ENCODE measurements at places on chromosomes 6 and 20.

GRCh38 chr6:160041608-160042007, 72.7 kb downstream of the IGF2R start:
- no peak for DNase-seq

DNA sequence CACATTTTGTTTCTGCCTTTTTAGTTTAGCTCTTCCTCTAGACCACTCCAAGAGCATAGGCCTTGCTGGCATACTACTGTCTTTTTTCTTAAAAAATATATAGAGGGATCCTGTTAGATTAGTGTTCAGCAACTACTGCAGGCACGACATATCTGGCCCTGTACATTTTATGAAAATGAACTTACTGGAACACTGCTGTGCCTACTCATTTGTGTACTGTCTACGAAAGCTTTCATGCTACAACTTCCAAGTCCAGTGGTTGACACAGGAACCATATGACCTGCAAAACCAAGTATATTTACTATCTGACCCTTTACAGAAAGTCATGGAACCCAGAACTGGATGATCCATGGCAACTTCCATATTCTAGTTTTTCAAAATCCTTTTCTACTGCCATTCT, 66.6 kb upstream of the SPTLC3 start:
- no peak for DNase-seq

GRCh38 chr20:33796263-33796906, 14.8 kb upstream of the CHMP4B start:
- DNase-seq: peak; percentile 76

GRCh38 chr6:51913265-51913664, 174.1 kb downstream of the PKHD1 start:
- DNase-seq: no peak

DNA sequence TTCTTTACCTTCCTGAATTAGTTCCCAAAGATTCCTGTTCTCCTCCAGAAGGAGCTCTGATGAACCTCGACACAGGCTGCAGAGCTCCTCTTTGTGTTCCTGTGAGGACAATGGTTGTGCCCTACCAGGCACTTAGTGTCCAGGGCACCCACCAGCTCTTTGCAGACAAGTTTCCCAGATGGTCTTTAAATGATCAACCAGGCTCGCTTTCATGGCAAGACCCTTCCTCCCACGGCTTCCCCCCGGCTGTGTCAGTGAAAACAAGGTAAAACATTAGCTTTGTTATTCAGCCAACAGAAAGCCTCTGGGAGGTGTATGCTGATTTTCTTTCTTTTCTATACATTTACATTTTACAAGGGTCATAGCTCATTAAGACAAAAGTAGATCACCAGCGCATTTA, 32.3 kb upstream of the CNKSR3 start:
- DNase-seq: no peak

GRCh38 chr6:36556281-36556680, 9.0 kb upstream of the STK38 start:
- no peak for DNase-seq

DNA sequence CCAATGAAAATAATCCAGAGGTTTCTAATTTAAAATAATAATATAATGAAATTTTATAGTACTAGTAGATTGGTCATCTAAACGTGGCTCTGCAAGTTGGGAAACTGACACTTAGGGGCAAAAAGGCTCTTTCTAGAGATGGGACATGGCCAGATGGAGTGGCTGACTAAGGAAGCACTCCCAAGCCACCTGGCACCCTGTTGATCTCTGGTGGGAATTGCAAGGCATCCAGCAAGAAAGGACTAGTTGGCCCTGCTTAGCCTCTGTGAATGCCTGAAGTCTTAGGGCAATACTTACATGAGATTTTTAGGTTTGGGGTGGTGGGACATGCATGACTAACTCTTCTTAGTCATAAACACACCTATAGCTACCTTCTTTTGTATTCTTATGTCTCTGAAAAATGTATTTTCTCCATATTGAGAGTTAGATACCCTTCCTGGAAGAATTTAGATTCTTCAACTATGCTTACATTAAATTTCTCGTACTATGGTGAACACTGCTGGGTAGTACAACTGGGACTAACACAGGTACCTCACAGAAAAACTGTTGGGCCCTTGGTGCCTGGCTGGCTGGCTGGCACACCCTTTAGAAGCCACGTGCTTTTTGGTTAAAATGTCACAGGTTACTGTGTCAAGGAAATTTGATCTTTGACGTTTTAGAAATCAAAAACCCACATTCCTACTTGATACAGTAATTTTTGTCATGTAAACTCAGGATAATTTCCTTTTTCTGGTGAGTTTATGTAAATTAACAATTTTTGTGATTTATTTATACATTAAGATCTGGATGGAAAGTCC, 25.0 kb upstream of the SH3BGRL2 start:
- no peak for DNase-seq

DNA sequence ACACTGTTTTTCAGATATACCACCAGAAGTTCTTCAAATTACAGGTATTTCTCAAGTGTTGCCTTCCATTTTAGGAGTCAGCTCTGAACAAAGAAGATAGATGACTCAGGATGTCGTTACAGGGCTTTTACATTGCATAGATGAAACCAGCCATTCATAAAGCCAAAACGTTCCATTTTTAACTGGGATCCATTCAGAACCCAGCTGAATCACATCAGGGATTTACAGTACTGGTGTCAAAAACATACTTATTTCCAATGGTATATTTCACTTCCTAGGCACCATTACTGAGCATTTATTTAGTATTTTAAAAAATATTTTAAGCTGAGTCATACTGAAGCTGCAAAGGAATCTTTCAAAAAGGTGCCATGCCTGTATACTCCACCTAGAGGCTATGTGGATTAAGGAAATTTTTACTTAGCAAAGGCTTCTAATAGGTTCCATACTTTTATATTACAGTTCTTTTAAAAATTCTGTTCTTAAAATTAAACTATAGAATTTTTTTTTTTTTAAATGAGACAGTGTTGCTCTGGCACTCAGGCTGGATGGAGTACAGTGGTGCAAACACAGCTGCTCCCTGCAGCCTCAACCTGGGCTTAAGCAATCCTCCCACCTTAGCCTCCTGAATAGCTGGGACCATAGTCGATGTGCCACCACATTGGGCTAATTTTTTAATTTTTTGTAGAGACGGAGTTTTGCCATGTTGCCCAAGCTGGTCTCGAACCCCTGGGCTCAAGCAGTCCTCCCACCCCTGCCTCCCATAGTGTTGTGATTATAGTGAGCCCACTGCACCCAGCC, 2.6 kb downstream of the ASF1A start:
- no peak for DNase-seq

DNA sequence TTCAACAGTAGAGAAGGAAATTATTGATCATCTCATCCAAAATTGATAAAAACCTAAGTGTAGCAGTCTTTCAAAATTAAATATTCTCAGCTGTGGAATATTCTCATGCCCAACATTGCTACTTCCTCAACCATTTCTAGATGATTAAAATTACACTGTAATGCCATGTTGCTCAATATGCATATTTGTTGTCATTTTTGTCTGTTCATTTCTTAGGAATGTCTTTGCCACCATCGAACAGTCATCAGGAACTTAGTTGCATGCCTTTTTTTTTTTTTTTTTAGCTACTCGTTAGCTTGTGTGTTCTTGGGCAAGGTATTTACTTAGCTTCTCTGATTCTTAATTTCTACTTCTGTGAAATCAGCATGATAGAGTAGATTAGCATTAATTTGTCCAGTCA, 188.6 kb downstream of the DTNBP1 start:
- DNase-seq: no peak

- no peak for DNase-seq
Measured at GRCh38 chr20:36815454-36816091, 42.0 kb upstream of the DSN1 start.

- peak; percentile 44 for DNase-seq
Measured at GRCh38 chr6:79947191-79948186, at the start of gene ELOVL4. ELOVL4 (minus strand) TSS chr6:79947553; CDS start chr6:79947279, 274 bp downstream.

GRCh38 chr6:665403-666267, 8.7 kb upstream of the HUS1B start:
- DNase-seq: no peak

- no peak for DNase-seq
Measured at GRCh38 chr20:64153861-64154589, 10.2 kb upstream of the MYT1 start.

DNA sequence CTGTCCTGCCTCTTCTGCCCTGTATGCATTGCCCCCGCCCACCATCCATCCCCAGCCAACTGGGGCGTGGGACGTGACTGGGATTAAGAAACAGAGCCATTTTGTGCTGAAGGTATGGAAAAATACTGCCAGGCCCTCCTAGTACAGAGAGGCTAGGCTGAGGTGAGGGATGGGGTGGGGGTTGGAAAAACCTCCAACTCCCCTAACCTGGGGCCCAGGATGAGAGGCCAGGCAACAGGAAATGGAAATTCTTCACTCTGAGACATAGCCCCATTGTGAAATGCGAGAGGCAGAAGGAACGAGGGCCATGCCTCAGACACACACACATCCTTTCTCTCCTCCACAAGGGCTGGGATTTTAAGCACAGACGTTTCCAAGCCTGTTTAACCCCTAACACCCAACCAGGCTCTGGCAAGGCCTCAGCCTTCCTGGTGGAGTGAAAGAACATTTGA, 19.9 kb downstream of the KCNK5 start:
- no peak for DNase-seq

- no peak for DNase-seq
Measured at GRCh38 chr6:33082702-33083101, 6.9 kb downstream of the HLA-DPB1 start.

- DNase-seq: no peak
Measured at GRCh38 chr20:56981301-56981700, 285.1 kb downstream of the BMP7 start.

- no peak for DNase-seq
Measured at GRCh38 chr6:79780881-79781280, 149.8 kb downstream of the SH3BGRL2 start.

- DNase-seq: no peak
Measured at GRCh38 chr20:46056970-46057855, 28.2 kb downstream of the SLC12A5 start.

DNA sequence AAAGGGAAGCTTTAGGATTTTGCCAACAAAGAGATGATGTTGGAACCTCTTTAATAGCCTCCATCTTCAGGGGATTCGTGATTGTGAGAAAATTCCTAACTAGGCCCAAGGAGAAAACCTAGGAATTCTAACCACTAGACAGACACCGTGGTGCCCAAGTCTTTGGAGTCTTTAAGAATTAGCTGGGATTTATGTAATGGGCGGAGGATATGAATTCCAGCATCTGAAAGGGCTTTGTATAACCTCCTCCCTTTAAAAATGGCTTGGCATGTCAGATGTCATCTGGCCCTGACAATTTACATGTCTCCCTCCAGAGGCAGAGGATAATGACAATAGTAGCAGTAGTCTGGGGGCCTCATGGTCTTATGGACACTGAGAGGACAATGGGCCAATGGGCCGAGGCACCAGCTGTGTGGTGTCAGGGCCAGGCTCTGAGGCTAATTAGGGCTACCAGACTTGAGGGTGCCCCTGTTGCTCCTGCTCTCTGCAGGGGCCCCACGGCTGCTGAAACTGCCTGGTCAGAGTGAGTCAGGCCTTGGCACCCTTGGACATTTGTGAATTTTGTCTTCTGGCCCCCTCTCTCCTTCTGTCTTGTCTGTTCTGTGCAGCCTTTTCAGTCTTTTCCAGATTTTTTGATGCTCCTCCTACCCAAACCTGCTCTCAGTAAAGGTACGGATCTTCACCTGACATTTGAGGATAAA, 113.9 kb downstream of the EDN1 start:
- no peak for DNase-seq

DNA sequence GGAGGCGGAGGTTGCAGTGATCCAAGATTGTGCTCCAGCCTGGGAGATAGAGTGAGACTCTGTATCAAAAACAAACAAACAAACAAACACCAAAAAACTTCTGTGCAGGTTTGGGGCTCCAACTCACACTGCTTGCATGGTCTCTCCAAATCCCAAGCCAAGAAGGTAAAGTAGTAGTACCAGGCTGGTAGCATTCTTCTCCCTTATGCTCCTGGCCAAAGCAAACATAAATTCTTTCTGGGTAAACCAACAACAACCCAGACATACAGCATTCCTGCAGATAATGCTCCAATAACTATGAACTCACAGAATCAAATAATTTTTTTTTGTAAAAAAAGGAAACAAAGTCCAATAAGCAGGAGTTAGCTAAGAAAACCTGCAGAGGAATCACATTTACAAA, 57.8 kb upstream of the KLHL31 start:
- DNase-seq: no peak

GRCh38 chr6:124867121-124867520, 95.1 kb upstream of the RNF217 start:
- DNase-seq: peak; percentile 26

DNA sequence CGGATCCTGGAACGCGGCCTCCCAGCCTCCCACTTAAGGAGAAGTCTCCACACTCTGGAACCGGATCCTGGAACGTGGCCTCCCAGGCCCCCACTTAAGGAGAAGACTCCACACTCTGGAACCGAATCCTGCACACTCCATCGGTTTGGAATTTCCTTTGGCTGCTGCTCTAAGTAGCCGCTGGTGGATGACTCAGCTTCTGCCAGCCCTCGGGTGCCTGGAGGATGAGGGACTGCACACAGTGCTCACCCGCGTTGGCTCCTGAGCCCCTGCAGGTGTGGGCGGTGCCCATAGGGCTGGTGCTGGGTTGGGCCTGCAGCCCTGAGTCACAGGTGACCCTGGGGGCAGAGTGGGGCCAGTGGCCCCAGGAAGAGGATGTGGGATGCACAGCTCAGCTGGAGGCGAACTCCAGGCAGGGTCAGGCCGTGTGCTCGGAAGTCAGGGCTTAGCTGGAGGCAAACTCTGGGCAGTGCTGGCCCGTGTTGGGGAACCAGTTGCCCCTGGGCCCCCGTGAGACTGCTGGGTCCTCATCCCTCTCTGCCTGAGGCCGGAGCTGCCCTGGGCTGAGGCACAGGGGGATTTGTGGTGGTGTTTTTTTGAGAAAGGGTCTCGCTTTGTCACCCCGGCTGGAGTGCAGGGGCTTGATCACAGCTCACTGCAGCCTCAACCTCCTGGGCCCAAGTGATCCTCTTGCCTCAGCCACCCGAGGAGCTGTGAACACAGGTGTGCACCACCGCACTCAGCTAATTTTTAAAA, 13.9 kb upstream of the TNFRSF6B start:
- DNase-seq: no peak

DNA sequence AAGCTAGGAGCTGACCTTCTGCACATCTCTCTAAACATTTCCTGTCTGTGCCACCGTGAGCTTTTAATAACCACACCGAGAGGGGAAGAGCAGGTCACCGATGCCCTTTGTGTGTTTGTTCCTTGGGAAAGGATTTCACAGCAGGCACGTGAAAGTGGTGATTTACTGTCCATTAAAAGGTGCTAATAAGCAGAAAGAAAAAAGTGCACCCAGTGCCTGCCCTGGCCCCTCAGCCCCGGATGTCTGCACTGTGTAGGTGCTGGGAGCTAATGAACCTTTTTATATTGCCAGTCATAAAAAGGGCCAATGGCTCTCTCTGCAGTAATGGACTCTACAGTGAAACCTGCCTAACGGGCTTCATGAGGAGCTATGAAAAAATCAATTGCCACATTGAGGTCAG, 312.6 kb downstream of the C6orf118 start:
- DNase-seq: no peak

DNA sequence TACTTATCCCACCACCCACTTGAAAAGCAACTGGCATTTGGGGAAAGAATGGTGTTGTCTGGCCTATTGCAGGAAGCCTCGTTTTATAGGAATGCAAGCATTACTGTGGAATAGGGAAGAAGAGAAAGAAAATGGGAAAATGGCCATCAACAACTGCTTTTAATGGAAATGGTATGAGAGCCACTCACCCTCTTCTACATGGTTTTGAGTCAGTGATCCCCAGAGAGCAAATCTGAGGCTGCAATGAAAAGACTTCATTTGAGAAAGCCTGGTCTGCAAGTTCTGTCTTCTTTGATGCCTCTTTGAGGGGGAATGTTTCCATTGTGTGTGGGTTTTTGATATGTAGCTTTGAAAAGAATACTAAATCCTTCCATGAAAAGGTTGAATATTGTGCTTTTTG, 172.3 kb upstream of the HDDC2 start:
- DNase-seq: no peak

GRCh38 chr6:132101535-132101934, 150.4 kb upstream of the CCN2 start:
- DNase-seq: no peak

Data from NCI-H1417 treated with DMSO at 0.1 percent for 48 hours (cell line).